ENCODE measurements at places on chromosomes 3 and 15. TPM values are rescaled to one million over a fixed set of nuclear protein-coding genes. Genes with fewer than 3 reads are reported as not detected.

Gene CCR2
- under 0.01 TPM for total RNA-seq

Gene TIGIT
- total RNA-seq: not detected

Gene GRIP2
- 0.08 TPM for total RNA-seq

Gene RPP25
- total RNA-seq: 4.4 TPM

Gene ITIH3
- 2.8 TPM for total RNA-seq

Gene TMOD2
- total RNA-seq: 1.8 TPM

Gene SLC28A2
- total RNA-seq: not detected

Gene CYP8B1
- not detected for total RNA-seq

Measured in smooth muscle cell of the coronary artery (primary cell).